ENCODE measurements at places on chromosomes 11 and 22.

DNA sequence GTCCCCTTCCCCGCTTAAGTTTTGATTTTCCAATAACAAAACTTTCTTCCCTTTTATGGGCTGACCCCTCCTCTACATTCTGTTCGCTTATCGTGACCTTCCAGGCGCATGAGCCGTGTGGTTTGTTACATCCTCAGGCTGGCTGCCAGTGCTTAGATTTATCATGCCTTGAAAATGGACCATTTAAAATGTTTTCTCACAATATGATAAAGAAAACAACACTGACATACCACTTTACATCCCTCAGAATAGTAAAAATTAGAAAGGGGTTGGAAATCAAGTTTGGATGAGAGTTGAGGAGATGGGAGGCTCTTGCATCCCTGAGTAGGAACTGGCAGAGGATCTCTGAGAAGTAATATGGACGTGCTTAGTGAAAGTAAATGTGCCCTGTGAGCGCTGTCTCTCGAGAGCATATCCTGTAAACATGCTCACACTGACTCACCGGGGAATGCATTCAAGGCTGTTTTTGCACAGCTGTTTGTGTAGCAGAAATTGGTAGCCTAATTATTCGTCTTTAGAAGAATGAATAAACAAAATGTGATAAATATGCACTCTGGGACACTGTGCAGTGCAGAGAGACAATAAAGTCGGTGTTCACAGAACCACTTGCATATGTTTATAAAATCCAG lies 17.1 kb upstream of the TOLLIP start:
- no peak for DNase-seq

- DNase-seq, result no peak
These were observed 35.2 kb upstream of the CREB3L1 start for GRCh38 chr11:46242041-46242951.

DNA sequence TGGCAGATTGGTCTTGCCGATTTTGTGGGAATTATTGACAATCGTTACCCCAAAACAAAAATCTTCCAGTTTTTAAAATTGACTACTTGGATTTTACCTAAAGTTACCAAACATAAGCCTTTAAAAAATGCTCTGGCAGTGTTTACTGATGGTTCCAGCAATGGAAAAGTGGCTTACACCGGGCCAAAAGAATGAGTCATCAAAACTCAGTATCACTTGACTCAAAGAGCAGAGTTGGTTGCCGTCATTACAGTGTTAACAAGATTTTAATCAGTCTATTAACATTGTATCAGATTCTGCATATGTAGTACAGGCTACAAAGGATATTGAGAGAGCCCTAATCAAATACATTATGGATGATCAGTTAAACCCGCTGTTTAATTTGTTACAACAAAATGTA lies 37.2 kb downstream of the IGLL1 start:
- DNase-seq, result peak; percentile 28

DNA sequence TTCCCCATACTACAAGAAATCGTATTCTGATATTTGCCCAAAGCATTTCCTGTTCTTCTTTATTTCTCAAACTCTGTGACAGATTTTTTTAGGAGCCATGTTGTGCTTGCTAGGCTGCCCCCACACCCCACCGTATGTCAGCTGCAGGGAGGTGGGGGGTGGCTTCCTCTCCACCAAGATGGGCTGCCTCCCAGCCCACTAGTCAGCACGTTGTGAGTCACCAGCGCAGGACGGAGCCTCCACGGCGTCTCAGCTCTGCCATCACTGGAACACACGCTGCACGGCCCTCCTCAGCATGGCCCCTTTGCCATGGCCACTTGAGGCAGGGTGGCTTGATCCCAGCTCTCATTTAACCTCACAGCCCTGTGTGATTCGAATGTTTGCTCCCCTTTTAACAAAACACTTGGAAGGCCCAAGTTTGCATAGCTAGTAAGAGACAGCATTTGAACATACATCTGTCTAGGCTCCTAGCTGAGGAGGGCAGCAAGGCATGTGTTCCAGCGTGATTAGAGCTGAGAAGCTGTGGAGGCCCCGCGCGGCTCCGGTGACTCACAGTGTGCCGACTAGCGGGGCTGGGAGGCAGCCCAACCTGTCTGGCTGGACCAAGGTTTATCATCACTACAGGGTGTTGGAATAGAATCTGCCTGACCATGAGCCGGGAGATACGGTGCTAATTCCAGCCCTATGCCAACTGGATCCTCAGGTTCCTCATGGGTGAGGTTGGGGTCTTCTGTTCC lies 180.7 kb upstream of the NCAM1 start:
- peak; percentile 75 for DNase-seq

DNA sequence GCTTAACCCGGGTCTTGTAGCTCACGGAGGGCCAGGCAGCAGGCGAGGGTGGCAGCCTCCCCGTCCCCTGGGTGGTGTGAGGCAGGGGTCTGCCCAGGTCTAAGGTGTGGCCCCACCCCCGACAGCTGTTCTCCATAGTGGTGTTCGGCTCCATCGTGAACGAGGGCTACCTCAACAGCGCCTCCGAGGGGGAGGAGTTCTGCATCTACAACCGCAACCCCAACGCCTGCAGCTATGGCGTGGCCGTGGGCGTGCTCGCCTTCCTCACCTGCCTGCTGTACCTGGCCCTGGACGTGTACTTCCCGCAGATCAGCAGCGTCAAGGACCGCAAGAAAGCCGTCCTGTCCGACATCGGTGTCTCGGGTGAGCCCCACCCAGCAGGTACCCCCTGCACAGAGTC lies 24.4 kb downstream of the SYNGR1 start:
- DNase-seq, result no peak

DNA sequence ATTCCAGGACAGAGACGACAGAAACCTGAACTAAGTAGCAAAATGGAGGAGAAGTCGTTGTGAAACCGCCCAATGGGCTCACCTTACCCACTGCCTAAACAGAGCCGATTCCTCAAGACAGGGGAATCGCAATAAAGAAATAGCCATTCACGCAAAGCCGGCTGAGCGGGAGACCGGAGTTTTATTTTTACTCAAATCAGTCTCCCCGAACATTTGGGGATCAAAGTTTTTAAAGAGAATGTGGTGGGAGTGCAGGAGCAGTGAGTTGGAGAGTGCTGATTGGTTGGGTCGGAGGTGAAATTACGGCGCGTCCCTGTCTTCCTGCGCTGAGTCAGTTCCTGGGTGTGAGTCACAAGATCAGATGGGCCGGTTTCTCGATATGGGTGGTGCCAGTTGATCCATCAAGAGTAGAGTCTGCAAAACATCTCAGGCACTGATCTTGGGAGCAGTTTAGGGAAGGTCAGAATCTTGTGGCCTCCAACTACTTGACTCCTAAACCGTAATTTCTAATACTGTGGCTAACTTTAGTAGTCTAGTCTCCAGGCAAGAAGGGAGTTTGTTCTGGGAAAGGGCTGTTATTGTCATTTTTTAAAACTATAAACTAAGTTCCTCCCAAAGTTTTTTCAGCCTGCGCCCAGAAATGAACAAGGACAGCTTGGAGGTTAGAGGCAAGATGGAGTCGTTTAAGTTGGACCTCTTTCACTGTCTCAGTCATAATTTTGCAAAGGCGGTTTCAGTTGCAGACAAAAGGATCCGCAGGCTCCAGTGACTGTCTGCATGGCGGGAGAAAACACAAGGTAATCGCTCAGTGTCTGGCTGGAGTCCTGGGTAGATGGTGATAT lies 34.1 kb downstream of the OR4D9 start:
- peak; percentile 64 for DNase-seq

DNA sequence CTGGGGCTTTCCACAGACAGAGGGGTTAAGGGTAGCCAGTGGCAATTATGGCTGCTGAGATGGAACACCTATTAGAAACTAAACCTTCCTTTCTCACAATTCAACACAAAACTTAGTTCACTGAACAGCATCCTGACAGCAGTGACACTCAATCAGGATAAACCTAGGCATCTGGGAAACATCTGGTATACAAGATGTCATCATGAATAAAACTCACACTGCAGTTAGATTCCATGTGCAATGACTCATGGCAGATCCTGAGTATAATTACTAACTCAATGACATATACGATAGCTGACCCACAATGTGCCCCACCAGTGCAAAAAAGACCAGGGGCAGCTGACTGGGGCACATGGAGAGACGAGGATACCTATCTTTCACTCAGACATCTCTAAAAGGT lies 17.7 kb downstream of the RBFOX2 start:
- DNase-seq, result peak; percentile 73

DNA sequence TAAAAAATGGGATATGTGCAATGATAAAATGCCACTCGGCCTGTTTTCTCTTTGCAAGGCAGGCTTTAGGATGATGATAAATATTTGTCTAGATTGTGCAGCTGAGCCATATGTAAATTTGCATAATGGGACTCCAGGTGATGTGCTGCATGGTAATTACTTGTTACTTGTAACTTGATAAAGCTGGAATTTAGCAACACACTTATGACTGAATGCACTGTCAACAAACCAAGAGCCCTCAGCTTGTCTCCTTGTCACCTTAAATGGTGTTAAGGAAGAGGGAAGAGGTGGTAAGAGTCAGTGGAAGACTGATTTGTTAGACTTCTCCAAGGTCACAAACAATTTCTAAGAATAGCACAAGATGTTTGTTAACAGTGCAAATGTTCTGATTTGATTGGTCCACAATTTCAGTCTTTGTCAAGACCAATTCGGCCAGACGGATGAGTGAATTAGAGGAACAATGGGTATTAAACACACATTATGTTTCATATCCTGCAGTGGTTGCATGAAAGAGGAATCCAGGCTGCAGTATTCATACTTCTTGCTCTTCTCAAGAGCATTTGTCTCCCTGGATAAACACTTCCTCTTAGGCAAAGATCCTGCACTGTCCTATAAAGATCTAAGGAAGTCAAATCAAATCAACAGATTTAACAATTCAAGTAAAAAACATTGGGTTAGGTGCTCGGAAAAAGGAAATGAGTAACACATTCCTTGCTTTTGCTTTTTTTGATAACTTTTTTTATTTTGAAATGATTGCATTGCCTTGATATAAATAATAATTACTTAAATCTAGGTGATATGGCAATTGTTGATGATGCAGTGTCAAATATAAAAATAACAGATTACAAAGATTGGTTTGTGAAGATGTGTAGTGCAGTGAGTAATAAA lies 448.3 kb upstream of the DDI1 start:
- DNase-seq, result no peak

DNA sequence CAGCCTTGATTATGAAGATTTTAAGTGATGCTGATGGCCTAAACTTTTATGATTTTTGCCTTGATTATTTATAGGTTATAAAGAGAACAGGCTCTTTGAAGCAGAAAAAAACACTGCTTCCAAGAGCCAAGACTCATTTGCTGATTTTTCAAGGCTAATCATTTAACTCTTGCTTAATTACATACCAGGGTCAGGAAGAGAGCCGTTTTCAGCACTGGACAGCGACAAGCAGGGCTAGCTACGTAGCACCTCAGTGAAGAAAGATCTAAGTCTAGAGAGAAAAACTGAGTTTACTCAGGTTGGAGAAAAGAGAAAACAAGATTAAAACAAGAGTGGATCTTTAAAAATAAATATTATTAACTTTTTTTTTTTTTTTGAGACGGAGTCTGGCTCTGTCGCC lies 615.4 kb upstream of the B3GAT1 start:
- DNase-seq, result peak; percentile 60

DNA sequence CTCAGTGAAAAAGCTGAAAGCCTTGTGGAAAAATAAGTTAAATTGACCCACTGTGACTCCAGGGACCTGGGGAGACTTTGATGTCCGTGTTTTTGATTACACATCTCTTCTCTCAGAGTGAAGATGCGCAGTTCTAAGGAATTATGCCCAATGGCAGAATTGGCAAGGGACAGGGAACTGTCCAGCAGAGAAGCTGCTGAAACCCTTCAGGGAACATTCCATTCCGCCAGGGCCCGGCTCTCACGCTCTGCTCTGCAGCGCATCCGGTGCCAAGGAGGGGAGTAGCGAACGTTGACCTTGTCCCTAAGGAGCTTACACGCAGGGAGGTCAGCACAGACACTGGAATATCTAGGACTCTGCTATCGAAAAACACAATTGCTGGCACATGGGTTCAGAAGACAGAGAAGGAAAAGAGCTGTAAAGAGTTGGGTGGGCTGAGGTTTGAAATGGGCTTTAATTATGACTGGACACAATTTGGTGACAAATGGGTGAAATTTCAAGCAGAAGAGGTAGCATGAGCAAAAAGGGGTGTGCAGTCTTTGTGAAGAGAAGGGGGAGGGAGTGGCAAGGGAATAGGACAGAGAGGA lies 64.5 kb upstream of the B3GAT1 start:
- DNase-seq, result peak; percentile 28

- DNase-seq, result no peak
These were observed 3.8 kb upstream of the BUD13 start for GRCh38 chr11:116776522-116776984.

DNA sequence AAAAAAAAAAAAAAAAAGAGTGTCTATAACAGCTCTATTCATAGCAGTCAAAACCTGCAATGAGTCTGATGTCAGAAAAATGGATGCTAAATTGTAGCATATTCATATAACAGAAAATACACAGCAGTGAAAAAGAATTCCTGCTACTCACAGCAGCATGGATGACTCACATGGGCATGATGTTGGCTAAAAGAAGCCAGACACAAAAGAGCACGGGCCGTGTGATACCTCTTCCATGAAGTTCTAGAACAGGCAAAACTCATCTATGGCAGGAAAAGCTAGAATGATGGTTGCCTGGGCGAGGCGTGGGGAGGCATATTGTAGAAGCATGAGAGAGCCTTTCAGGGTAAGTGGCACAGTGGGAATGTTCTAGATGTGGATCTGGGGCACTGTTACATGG lies 18.9 kb downstream of the PLAAT3 start:
- peak; percentile 24 for DNase-seq

GRCh38 chr11:86978756-86979608 lies 23.8 kb upstream of the FZD4 start:
- DNase-seq, result peak; percentile 17

DNA sequence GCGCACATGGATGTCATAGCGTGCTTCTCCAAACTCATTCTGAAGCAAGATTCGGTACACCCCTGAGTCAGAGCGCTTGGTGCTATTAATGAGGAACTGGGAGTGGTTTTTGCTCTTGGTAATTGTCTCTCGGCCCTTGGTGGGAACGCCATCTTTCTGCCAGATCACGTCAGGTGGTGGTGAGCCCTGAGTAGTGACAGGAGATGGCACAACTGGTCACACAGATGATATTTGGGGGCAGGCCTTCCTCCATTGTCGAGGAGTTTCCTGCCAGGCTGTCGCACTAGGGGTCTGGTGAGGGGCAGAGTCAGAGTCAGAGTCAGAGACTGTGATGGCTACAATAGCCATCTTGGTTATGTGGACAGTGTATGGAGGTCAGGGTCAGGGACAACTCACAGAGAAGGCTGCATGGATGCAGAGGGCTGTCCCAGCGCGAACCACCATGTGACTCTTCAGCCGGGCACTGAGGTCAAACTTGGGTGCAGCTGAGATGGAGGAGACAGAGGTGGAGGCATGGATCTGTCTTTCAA lies 9.3 kb downstream of the TMEM86A start:
- no peak for DNase-seq
